NCI-H2081 treated with DMSO at 0.1 percent for 48 hours (cell line): ENCODE measurements at places on chromosomes 7 and 10.
A peak's percentile ranks its signal among the peaks of the same experiment; 100 is the strongest.

GRCh38 chr7:140673774-140674155, 1.0 kb downstream of the ADCK2 start:
- no peak for DNase-seq

DNA sequence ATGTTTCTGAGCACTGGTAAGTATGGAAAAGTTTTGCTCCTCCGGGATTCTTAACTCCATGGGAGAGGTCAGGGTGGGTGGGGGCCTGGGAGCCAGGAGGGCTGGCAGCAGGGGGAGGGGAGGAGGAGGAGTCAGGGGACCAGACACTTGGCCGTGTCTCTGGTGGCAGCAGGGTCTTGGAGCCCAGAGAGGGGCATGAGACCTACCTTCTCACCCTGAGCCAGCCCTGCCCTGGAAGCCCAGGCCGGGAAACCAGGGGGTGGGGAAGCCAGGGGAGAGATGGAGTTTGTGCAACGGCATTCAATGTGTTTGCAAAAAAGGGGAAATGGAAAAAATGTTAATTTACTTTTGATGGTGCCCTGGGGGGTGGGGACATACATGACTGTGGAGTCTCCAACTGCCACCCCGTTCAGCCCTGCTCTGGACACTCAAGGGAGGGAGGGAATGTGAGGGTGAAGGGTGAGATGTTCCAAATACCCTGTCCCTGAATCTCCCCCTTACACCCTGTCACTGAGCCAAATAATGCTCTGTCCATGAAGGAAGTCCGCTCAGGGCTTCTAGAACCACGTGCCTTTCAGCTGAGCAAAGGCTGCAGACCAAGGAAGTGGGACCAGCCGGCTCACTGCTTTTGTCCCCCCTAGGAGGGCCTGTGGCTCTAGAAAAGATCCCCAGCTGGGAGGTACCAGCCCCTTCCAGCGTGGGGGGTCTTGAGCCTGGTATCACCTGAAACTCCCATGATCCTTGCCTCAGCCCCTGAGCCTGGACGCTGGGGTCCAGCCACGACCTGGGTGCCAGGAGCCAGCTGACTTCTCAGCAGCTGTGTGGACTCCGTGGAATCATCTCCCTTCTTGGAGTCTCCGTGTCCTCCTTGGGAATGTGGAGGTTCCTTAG, 48.3 kb downstream of the TMEM270 start:
- DNase-seq, result no peak

GRCh38 chr10:122168598-122169394, 102.3 kb upstream of the BTBD16 start:
- DNase-seq, result no peak

DNA sequence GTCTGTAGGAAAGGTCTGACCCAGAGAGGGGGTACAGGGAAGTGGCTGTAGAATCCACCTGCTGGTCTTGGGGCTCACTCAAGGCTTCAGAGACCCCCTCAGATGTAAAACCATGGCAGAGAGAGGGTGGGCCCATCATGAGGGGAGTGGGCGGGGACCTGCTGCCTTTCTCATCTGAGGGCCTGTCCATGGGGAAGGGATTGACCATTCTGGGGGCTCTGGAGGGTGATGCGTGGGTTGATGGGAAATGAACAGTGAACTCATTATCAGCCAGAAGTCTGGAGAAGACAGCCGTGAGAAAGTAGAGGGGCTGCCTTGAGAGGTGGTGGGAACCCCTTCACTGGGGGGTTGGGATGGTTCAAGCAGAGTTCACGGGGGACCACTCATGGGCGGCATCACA, 66.8 kb downstream of the MINDY4 start:
- no peak for DNase-seq

- no peak for DNase-seq
Observed at GRCh38 chr7:528451-528850, 8.8 kb upstream of the PDGFA start.

GRCh38 chr7:41921453-41921981, 218.6 kb upstream of the INHBA start:
- DNase-seq, result no peak

DNA sequence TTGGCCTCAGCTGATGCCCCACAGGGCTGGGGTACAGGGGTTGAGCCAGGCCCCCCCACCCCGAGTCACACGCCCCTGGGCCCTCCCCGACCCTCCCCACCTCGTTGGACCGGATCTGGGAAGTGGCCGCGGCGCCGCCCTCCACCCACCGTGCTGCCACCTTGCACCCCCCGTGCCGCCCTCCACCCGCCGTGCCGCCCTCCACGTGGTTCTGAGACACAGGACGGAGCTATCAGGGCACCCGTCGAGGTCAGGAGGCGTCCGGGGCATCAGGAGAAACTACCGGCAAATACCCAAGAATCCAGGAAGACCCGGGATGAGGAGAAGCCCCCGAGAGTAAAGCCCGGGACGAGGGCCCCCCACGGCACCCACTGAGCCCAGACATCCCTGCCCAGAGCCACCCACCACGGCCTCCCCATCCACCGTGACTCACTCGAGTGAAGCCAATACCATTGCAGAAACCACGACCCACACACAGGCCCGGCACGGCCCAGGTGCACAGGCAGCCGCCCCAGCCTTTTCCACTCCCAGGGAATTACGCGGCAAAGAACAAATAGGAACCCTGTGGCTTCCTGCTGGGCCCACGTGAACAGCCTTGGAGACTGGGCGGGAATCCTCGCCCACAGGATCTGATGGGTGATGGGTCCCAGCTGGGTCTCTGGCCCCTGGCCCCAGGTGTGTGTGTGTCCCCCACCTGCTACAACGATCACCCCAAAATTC, 34.0 kb downstream of the ADAP1 start:
- no peak for DNase-seq

- no peak for DNase-seq
Observed at GRCh38 chr10:44673245-44673983, 237.7 kb upstream of the TMEM72 start.

GRCh38 chr10:130326954-130327353, 190.8 kb downstream of the GLRX3 start:
- no peak for DNase-seq

- DNase-seq, result no peak
Observed at GRCh38 chr10:130769146-130770017, 542.1 kb downstream of the TCERG1L start.

- no peak for DNase-seq
Observed at GRCh38 chr10:28291881-28292297, 11.0 kb downstream of the MPP7 start.

DNA sequence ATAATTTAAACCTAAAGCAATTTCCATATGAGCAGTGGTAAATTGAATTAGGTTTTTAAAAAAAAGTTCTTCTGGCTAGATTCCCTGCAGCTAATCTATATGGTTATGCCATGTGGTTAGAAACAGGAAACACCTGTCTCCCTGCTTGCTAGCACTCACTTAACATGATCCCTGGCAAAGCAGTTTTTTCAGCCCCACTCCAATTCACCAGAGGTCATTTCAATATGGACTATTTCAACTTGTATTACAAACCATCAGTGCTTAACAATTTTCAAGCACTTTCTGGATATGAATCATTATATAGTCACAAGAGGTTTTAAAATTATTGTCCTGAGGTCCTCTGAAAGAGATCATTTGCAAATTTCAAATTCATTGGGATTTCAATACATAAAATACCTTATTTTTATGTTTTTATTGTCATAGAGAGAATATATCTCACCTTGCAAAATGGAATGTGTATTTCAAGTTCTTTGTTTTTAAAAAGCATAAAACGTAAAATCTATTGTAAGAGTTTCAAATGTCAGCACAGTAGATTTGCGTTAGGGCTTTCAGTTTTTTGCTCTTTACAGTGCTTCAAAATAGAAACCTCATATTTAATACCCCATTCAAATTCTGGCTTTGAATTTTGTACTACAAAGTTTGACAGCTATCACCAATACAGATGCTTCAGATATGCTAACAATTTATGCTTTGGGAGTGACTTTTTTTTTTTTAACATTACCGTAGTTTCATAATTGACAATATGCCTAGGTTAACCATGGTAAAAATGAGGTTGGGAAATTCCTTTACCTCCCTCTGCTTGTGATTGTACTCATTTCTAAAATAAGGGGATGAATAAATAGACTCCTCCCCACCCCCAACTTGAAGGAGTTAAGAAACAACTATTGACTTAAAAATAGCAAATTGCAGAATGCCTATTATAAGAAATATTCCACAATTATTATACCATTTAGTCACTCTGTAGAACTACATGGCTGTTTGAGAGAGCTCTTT, 117.5 kb upstream of the HGF start:
- peak; percentile 25 for DNase-seq

- no peak for DNase-seq
Observed at GRCh38 chr7:96887426-96887825, 117.9 kb upstream of the DLX6 start.

- no peak for DNase-seq
Observed at GRCh38 chr7:140275069-140275965, 98.5 kb upstream of the KDM7A start.

GRCh38 chr7:137196648-137197047, 146.9 kb downstream of the PTN start:
- no peak for DNase-seq

DNA sequence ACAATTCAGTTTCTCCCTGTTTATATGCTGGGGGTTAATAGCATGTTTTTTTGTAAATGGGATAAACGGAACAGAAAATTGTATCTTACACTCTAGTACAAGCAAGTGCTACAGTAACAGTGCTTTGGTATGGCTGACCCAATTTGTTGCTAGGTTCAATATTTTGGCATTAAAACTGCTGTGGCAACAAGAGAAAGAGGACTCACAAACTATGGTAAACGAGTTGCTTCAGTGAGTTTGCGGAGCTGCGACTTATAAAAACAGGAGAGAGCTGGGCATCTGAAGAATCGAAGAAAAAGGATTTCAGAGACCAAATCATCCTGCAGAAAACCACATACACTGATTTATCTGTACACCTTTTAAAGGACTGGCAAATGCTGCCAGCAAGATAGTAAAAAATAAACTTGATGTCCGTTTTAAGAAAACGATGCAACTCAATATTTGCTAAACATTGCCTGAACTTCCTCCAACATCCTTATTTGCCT, 2.2 kb downstream of the GLUD1 start:
- no peak for DNase-seq

- no peak for DNase-seq
Observed at GRCh38 chr10:119511828-119512515, 30.5 kb downstream of the RGS10 start.

DNA sequence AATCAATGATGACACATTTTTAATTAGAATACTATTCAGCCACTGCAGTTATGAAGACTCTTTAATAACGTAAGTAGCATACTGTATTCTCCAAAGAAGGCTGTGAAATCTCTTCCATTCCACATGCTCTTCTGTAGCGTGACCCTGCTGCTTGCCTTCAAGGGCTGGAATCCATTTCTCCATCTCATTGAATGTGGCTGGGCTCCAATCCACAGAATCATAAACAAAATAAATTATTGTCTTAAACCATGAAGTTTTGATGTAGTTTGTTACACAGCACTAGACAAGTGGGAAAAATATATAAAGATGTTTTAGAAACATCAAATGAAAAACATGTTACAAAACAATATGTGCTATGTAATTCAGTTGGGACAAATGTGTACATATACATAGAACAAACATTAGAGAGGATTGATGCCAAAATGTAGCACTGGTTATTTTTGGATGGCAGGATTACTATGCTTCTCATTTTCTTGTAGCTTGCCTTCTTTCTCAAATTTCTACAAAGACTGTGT, 410.8 kb upstream of the PODXL start:
- DNase-seq, result no peak

DNA sequence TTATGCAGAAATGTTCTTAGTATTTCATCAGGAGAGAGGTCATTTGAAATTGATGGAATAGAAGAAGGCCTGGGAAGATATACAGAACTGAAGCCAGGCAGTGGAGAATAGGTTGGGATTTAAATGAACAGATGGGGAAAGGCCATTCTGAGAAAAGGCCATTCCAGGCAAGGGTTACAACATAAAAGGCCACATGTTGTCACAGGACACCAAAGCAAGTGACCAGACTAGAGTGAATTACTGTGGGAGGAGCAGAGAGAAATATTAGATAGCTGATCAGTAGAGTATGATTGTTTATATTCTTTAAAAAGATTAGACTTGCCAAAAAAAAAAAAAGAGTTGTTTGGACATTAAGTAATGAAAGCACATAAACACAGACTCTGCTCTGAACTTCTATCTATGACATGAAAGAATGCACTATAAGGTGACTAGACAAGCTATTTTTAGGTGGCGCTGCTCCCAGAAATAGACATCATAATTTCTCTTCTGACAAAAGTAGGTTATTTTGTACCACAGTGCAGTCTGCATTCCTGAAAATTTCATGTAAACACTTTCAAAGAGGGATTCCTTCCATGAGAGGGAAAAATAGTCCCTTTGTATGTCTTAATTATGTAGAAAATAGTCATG, 55.2 kb upstream of the DKK1 start:
- no peak for DNase-seq

GRCh38 chr10:62076891-62077290, 175.4 kb downstream of the ARID5B start:
- no peak for DNase-seq

GRCh38 chr7:77561352-77561751, 24.3 kb downstream of the PTPN12 start:
- DNase-seq, result no peak

GRCh38 chr10:110415809-110416208, 81.9 kb upstream of the DUSP5 start:
- DNase-seq, result no peak
